ENCODE measurements at places on chromosomes 7 and 10. TPM values are rescaled to one million over a fixed set of nuclear protein-coding genes. Genes with fewer than 3 reads are reported as not detected.

Gene CD36
- polyA plus RNA-seq, result 0.13 TPM

Gene CPA1
- not detected for polyA plus RNA-seq

GRCh38 chr10:30436671-30437030 is 2.7 kb downstream of the MAP3K8 start:
- no peak for DNase-seq

DNA sequence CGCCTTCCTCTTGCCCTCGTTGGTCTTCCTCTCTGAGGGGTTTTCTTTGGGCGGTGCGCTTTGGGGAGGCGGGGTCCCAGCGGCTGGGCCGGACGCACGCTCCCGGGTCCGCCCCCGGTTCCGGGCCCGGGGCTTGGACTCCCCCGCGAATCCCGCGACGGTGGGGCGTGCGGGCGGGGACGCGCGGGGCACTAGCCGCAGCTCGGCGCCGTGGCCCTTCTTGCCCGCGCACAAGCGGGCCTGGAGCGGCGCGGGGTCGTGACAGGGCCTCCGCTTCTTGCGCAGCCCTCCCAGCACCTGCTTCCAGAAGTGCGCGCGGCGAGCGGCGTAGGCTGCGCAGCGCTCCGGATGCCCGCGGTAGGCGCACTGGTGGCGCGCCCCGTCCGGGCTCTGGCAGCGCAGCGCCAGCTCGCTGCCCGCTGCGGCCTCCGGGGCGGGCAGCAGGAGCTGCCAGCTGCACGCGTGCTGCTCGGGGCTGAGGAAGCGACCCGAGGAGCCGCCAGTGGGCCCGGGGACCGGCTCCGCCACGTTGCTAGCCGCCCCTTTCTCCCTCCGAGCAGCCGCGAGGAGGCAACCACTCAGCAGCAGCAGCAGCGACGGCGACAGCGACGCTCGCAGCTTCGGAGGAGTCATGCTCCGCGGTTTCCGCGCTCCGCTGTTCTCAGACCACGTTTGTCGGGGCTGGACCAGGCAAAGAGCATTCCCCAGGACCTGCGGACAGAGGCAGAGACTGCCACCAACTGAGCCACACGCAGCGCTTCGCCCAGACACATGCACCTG is 759 bp downstream of the FGFBP3 start:
- peak; percentile 89 for DNase-seq

Gene ARHGEF35
- 0.71 TPM for polyA plus RNA-seq

Gene SPDYE16
- polyA plus RNA-seq, result not detected

GRCh38 chr10:17648243-17649035 is 4.5 kb downstream of the STAM start:
- DNase-seq, result no peak

DNA sequence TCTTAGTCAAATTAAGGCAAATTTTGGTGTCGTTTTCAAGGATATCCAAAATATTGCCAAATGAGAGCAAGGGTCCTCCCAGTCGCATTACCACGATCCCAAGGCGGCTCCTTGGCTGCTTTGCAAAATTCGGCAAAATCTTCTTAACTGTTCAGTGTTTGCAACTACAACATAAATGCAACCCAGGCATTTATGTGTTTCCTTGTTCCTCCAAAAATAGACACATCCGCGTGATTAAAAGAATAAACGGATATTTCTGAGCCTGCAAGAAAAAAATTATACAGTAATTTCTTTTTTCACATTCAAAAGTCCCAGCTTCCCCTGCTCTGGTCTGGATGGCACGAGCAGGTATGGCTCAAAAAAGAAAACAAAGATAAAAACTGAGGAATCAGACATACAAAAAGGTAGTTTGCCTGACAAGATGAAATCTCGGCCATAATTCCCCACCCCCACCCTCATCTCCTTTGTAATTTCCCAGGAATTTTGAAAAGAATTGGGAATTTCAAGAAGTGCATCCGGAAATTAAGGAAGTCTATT is 6.0 kb downstream of the SKIDA1 start:
- DNase-seq, result no peak

Gene ANKRD22
- 0.53 TPM for polyA plus RNA-seq

DNA sequence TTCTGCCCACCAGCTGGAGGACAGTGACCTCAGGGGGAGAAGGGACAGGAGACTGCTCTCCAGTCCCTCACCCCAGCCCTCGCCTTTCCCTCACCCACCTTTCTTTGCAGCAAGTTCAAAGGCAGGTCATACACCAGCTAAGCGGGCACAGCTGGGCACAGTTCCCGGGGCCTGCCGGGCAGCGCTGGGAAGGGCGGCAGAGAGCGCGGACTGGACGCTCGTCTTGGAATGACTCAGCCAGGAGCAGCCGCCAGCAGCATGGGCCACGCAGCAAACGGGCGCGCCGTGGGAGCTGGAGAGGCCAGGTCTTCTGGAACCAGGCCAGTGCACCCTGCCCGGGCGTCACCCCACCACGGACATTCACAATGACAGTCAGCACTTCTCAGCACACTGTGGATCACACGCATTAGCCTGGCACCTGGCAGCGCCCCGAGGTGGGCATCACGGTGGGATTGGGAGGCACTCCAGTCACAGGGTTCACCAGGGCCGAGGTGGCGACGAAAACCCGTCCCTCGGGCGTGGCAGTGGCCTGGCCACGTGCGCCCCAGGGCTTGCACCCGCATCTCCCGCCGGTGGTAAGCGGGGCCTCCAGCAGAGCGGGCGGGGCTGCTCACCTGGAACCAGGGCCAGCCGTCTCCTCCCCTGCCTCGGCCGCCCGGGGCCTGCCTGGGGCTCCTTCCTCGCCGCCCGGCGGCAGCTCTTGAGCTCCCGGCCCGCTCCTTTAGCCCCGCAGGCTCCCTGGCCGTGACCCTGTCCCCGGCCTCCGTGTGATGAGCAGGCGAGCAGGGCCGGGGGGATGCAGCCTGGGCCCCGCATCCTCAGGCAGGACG is 29.0 kb upstream of the WDFY4 start:
- peak; percentile 62 for DNase-seq

DNA sequence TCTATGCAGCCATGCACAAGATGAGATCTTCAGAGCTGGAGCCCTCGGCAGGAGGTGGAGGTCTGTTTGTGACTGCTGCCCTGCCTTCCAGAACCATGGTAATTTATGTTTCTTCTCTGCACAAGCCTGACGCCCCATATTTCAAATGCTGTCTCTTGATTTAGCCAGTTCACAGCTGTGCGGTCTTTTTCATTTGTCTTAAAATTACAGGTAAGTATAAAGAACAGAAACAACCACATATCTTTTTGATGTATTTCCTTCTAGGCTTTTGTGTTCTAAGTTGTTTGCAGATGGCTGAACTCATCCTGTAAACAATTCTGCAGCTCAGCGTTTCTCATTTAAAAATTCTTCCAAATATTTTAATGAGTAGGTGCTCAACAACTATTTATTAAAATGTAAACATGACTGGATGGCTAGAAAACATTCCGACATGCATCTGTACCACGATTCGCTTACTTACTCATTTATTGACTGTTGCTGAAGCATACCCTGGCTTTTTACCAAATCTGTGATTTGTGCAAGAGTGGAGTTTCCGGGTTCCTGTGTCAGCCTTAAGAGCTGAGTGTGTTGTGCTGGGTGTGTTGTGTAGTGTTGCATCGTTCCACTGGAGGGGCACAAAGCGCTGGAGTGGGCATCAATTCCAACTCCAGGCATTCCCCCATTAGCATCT is 58.9 kb downstream of the PIP4K2A start:
- DNase-seq, result peak; percentile 14

GRCh38 chr10:69650589-69651261 is 20.7 kb downstream of the FAM241B start:
- DNase-seq, result no peak
